ENCODE measurements at places on chromosomes 4 and X.

GRCh38 chrX:1925053-1925481 is 310.2 kb downstream of the ASMT start:
- no peak for DNase-seq

DNA sequence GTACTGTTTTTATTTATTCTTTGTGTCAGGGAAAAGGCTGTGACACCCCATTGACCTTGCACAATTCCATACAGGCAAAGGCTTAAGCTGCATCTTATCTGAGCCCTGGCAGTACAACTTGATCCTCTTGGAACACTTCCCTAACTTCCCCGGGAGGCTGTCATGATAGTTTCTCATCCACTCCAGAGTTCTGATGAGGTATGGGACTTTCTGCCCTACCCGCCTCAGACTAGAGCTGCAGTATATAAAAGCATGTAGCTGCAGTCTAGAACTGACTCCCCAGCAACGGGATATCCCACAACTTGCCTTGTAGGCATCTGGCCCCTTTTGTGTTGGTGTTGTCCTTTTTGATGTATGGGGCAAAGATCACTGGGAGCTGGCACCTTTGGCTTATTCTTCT is 72.7 kb downstream of the FNIP2 start:
- no peak for DNase-seq

- no peak for DNase-seq
Measured at GRCh38 chrX:153844509-153845082, 14.3 kb upstream of the PDZD4 start.

DNA sequence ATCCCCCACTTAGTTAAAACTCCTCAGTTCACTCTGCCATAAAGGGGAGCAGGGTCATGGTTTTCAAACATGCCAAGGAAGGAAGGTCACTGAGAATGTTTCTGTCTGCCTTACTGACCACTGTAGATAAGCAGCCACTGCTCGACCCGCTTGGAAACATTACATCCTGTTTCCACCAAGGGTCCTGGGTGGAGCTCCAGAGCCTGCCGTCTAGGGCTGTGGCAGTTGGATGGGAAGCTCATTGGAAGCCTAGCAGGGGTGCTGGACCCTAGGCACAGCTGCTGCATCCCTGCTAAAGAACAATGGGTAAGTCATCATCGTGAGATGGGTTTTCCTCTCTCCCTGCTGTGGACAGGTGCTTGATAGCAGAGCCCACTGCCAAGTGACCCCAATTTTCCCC is 76.0 kb upstream of the SRD5A3 start:
- no peak for DNase-seq

DNA sequence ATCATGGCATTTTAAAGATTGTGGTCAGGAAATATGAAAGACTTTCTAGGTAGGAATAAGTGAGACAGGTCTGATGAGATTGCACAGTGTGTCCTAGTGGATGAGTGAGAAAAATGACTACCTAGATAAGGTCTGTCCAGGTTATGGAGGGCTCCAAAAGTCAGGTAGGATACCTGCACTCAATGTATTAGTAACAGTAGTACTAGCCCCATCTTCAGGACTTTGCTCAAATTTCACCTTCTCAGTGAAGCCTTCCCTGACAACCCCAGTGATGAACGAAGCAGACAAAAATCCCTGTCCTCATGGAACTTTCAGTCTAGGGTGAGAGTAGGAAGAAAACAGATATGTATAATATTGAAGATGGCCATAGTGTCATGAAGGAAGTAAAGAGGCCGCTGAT is 85.7 kb downstream of the ZIC3 start:
- no peak for DNase-seq

DNA sequence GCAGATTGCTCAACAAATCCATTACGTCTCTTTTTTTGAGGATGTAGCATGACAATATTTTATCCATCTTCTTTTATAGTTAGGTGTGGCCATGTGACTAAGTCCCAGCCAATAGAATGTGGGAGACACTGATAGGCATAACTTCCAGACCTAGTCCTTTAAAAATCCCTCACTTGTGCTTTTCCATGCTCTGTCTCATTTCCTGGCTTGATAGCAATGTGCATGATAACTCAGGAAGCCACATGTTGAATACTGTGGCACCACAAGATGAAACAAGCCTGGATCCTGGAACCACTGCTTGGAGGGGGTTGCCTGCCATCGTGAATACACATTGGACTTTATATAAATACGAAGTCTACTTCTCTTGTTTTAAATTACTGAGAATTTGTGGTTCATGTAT is 184.0 kb upstream of the NEIL3 start:
- DNase-seq = no peak

DNA sequence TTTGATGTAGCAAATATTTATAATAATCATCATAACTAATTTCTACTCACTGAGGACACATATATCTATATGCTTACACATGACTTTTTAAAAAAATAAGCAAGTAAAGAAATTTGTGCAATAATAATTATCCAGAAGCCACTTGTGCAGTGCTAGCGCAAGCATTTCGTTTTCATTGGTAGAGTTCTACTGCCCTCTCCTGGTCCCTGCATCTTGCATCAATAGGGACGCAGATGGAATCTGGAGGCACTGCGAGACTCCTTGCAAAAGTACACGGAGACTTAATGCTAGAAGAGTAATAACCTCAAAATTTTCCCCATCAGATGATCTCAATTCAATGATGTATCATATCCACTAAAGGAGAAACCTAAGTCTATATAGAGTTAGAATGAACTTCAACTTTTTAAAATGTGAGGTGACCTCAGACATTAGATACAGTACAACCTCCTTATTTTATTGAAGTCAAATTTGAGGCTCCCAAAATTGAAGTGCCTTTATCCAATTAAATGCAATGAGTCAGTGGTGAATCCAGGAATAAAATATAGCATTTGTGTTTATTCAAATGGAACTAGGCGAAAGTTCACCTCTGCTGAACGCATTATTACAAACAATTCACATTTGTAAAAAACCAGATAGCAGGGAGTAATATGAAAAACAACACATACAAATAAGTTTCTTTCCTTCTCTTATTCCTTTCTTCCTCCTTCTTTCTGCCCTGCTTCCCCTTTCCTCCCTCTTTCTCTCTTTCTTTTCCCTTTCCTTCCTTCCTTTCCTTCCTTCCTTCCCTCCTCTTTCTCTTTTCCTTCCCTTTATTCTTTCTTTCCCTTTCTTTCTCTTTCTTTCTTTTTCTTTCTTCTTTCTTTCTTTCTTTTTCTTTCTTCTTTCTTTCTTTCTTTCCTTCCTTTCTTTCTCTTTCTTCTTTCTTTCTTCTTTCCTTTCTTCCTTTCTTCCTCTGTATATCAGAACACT is 450.0 kb downstream of the ANKRD50 start:
- peak; percentile 47 for DNase-seq

DNA sequence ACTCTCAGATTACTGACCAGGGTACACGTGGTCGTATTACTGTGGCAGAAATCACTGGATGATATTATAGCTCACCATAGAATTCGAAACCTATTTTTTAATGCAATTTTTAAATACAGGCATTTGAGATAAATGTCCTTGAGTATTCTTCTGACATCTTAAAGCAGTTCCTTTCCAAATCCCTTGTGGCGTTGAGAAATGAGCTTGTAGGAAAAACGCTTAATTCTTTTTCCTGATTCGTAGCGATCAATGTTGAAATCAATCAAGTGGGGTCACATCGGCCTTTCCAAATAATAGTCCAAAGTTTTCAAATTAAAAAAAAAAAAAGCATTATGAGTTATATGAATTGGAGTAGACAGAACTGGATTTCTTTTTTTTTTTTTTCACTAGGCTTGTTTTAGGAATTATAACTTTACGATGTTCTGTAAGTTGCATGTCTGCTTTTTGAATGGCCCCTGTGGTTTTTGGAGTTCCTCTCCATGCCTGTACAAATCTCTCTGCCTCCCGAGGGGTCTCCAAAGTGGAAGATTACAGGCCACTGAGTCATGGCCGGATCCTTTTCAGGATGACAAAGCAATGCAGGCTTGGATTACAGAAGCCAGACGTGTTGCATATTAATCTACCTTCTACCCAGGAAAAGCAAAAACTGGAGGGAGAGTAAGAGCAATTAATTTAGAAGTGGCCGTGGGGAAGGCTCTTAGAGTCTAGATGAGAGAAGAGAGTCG is 226.1 kb downstream of the SHOX start:
- DNase-seq = no peak

DNA sequence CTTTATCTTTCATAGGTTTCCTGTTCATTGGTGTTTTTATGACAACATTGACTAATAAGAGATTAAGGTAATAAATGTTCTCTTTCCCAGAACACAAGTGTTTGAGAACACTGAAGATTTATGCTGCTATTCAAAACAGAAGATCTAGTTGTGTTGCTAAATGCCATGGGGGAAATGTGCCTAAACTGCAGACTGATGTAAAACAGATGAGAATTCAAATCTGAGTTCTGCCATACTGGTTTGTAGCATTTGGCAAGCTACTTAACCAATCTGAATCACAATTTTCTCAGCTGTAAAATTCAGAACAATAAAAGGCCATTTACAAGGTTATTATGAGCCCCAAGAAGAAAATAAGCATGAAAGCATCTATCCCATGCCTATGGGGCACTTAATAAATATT is 2.3 kb downstream of the SLC10A6 start:
- no peak for DNase-seq

DNA sequence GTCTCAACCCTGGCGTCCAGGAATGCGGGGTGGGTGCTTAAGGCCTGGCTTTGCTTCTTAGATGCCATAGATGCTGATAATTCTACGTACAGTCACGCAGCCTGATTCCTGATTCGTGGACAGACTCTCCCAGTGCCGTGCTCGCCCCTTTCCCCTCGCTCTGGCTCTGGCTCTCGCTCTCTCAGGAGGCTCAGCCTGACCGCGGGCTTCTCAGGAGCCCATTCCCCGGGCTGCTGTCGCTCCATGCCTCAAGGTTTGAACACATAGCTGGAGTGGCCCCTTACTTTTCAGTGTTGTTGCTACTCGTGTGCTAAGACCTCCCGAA is 59.2 kb upstream of the ZC4H2 start:
- no peak for DNase-seq

DNA sequence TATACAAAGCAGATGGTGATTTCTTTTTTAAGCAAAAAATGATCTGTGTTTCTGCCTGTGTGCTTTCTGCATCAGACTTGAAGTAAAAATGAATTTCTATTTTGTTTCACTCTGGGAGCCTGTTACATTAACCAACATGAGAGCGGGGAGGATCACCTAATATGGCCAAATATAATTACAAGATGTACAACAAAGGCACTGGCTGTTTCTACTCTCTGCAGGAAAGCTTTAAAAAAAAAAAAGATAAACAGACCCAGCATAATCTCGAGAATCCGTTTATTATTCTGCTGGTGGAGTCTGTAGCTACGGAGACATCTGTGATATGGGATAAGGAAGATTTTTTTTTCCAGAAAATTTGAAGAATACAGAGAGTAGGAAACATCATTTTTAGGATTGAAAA is 103.6 kb downstream of the COMMD8 start:
- DNase-seq = no peak

DNA sequence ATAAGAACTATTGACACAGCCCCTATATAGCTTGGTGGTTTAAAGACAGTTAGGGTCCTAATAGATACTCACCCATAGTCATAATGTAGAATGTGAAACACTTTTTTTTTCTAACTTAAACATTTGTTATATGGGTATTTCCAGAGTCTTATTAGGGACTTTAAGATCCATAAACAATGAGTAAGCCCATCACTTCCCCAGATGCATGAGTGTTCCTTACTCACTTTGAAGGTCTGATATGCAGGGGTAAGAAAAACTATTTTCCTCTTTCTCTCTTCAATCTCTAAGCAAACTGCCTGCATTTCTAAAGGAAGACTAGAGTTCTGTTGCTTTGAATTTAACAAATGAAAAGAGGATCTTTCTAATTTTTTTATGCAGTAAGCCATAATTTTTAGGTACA is 443.6 kb upstream of the PITX2 start:
- no peak for DNase-seq

- no peak for DNase-seq
Measured at GRCh38 chrX:43375136-43375535, 281.0 kb upstream of the MAOA start.

- DNase-seq = no peak
Measured at GRCh38 chrX:132025041-132025440, 1.9 kb downstream of the STK26 start.

DNA sequence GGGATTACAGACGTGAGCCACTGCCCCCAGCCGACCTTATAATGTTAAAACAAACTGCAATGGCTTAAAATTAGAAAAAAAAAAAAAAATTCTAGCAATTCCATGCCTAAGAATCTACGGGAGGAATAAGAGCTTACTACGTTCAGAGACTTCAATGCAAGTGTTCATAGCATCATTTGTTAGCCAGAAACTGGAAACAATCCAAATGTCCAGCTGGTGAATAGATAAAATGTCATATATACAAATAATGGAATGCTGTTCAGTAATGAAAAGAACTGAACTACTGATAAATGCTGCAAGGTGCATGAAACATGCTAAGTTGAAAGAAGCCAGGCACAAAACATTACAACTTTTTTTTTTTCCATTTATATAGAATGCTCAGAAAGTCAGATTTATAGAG is 5.3 kb downstream of the EXOSC9 start:
- DNase-seq = no peak

- DNase-seq = peak; percentile 29
Measured at GRCh38 chr4:4859325-4859798, at the start of gene MSX1. MSX1 (plus strand) TSS chr4:4859665; CDS start chr4:4859900, 235 bp downstream.

- no peak for DNase-seq
Measured at GRCh38 chr4:3342182-3342854, 49.5 kb downstream of the RGS12 start.

DNA sequence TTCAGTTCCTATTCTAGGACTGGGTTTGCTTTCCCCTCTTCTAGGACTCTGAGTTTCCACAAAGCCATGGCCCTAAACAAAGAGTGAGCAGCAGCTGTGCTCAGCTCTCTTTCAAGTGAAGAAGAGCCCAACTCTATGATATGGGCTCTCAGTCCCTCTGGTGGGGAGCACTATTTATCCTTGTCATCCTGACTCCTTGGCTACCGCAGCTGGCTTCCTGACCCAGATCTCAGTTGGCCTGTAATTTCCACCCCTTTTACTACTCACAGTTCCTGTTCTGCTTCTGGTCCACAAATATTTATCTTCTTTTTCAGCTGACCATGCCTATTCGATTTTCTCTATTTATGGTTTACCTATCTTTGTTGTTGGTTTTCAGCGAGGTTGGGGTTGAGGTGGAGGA is 33.8 kb downstream of the F8 start:
- DNase-seq = no peak

- no peak for DNase-seq
Measured at GRCh38 chrX:110171442-110171841, 146.4 kb downstream of the AMMECR1 start.

GRCh38 chr4:85669204-85669603 is 194.3 kb downstream of the ARHGAP24 start:
- DNase-seq = no peak

- DNase-seq = no peak
Measured at GRCh38 chrX:22325096-22325495, 52.4 kb downstream of the CBLL2 start.

DNA sequence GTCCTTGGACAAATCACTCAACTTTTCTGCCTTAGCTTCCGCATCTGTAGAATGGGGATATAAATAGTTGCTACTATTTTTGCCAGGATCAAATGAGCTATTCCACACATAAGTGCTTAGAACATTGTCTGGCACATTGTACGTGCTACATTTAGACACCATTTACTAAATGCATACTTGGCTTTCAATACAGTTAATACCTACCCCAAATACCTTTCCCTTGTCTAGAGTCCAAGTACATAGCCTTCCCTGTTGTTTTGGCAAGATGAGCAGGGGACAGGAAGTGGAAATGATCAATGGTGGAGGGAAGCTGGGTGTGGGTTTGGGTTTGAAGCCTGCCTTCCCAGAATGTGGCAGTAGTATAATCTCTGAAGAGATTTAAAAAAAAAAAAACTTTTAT is 82.0 kb downstream of the CHRDL1 start:
- DNase-seq = no peak

- no peak for DNase-seq
Measured at GRCh38 chr4:140644470-140645185, 75.9 kb upstream of the UCP1 start.

Data from stimulated activated CD4-positive, alpha-beta T cell treated with anti-CD3 and anti-CD28 coated beads, Interleukin-4, amount 100 ng/mL, for 24 hours (primary cell).